A549 treated with DMSO at 1 μM for 4 hours (cell line): ENCODE measurements at places on chromosomes 11 and 22. TPM values are rescaled to one million over a fixed set of nuclear protein-coding genes. Genes with fewer than 3 reads are reported as not detected.

The E2F8 gene
- total RNA-seq, result 6.2 to 7.8 TPM (median 6.9 TPM) in 5 replicates

The APOA4 gene
- total RNA-seq, result not detected in 5 replicates

The YPEL1 gene
- 0.08 to 0.63 TPM (median 0.31 TPM) in 5 replicates for total RNA-seq

The UNC93B1 gene
- total RNA-seq, result 55.5 to 79.3 TPM (median 68.3 TPM) in 5 replicates

The GDPD4 gene
- total RNA-seq, result not detected in 5 replicates

The SLC22A9 gene
- total RNA-seq, result not detected in 5 replicates

The PLAAT2 gene
- 0.18 to 0.28 TPM (median 0.24 TPM) in 3 of 5 replicates, not detected in the others for total RNA-seq

The CHRM4 gene
- total RNA-seq, result 0.56 to 1.0 TPM (median 0.59 TPM) in 5 replicates

The NXPE4 gene
- not detected in 5 replicates for total RNA-seq

The CBLIF gene
- total RNA-seq, result not detected in 5 replicates

The BMAL1 gene
- total RNA-seq, result 10.4 to 15.2 TPM (median 14.3 TPM) in 5 replicates

The OR51B2 gene
- not detected in 5 replicates for total RNA-seq

The PANX1 gene
- total RNA-seq, result 20.1 to 24.6 TPM (median 21.2 TPM) in 5 replicates

The BAIAP2L2 gene
- total RNA-seq, result 4.3 to 5.2 TPM (median 4.3 TPM) in 5 replicates

The HRAS gene
- 108 to 150 TPM (median 128 TPM) in 5 replicates for total RNA-seq

The TBX10 gene
- not detected in 5 replicates for total RNA-seq

The CYP2D6 gene
- total RNA-seq, result 0.13 to 0.66 TPM (median 0.38 TPM) in 5 replicates

The HTATIP2 gene
- total RNA-seq, result 188 to 198 TPM (median 193 TPM) in 5 replicates

The CHORDC1 gene
- 83.5 to 122 TPM (median 111 TPM) in 5 replicates for total RNA-seq

The CRYBA4 gene
- total RNA-seq, result not detected in 5 replicates

The PAMR1 gene
- 0.06 TPM in 1 of 5 replicates, not detected in the others for total RNA-seq

The SMIM35 gene
- not detected in 5 replicates for total RNA-seq

The SLC15A3 gene
- not detected in 5 replicates for total RNA-seq

The SLC22A6 gene
- not detected in 5 replicates for total RNA-seq

The CCDC116 gene
- total RNA-seq, result 0.05 to 0.06 TPM (median 0.05 TPM) in 3 of 5 replicates, not detected in the others

The PRAME gene
- 95.6 to 114 TPM (median 105 TPM) in 5 replicates for total RNA-seq
